Right atrium auricular region (tissue), 2 donors: ENCODE measurements at places on chromosomes 1 and 21. TPM values are rescaled to one million over a fixed set of nuclear protein-coding genes. Genes with fewer than 3 reads are reported as not detected.

Gene ELAPOR1
- 0.11 TPM for total RNA-seq

Gene RUNX3
- total RNA-seq, result 2.3 TPM

Gene IBA57
- total RNA-seq, result 7.1 TPM

Gene TFF1
- total RNA-seq, result not detected

DNA sequence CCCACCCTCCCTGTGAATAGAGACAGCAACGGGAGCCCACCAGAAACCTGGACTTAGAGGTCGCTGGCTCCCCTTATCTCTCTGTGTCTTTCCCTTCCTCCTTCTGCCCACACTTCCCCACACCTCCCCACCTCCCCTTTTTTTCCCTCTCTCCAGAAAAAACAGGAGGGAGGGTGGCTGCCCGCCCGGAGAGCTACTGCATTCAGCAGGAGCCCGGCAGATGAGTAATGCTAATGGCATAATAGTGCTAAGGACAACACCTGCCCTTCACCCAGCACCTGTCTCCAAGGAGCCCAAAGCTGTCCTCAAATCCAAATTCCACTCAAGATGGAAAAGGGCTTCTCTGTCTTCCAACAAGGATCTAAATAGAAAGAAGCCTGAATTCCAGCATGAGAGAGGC is 11.4 kb upstream of the PRELP start:
- no peak for DNase-seq

GRCh38 chr1:62903982-62904855 is 120.3 kb downstream of the ATG4C start:
- DNase-seq, result no peak

DNA sequence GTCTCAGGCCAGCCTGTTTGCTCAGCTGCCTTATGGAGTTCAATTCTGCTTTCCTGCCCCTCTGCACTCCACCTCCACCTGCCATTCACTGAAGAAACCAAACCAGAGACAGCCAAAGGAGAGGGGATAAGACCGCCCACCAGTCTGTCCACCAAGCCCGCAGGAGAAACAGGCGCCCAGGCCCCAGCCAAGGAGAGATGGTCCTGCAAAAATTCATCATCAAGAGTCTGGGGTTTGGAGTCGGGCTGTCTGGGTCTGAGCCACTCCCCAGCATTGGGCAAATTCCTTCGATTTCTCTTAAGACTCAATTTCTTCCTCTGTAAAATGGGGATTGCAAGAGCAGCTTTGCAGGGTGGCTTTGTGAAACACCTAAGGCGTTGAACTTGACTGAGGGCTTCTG is 121.4 kb upstream of the RUNX3 start:
- no peak for DNase-seq

- DNase-seq, result no peak
These were observed 370.4 kb upstream of the ST6GALNAC5 start for GRCh38 chr1:76496871-76497270.

DNA sequence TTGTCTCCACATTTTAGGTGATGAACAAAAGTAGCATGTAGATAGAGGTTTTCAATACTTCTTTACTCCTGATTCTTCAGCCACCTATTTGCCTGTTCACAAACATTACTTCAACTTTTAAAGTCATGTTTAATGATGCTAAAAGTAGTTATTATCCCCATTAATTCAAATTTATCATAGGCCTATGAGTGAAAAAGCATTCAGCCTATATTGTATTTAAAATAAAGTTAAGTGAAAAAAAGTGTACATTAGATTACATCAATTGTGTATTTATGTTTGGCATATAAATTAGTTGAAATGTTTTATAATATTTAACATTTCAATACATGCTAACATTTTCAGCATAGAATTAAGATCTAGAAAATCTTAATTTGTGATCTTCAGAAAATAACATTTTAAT is 10.5 kb downstream of the CDKN2C start:
- DNase-seq, result no peak

DNA sequence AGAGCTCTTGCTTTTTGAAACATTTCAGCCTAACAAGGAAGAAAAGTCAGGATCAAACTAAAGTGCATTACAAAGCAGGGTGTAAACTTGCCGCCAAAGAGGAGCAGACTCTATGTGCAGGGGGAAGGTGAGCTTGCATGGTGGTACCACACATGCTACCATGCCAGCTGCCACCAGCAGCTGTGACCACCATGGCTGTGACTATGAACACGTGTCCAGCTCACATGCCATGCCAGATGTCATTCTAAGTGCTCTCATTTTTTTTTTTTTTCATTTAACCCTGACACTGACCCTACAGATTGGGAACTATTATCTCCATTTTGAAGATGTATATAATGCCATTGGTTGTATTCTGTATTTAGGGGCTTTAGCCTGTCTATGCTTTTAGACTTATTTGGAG is 79.0 kb downstream of the PCP4 start:
- DNase-seq, result no peak

- DNase-seq, result no peak
These were observed 101.2 kb downstream of the FMN2 start for GRCh38 chr1:240192851-240193250.

DNA sequence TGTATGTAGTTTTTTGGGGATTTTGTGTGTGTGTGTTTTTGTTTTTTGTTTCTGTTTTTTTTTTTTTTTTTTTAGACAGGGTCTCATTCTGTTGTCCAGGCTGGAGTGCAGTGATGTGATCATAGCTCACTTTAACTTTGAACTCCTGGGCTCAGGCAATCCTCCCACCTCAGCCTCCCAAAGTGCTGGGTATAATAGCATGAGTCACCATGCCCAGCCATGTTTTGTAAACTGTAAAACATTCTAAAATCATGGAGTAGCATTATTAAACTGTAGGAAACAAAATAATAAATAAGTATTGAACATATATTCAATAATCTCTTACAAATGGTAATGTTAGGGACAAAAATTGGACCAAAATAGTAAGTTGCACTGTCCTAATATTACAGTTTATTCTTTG is 124.0 kb downstream of the FAF1 start:
- DNase-seq, result no peak

- no peak for DNase-seq
These were observed 89.0 kb downstream of the MIS18A start for GRCh38 chr21:32189688-32190483.

- DNase-seq, result no peak
These were observed 41.9 kb upstream of the SLC19A2 start for GRCh38 chr1:169527451-169528214.

DNA sequence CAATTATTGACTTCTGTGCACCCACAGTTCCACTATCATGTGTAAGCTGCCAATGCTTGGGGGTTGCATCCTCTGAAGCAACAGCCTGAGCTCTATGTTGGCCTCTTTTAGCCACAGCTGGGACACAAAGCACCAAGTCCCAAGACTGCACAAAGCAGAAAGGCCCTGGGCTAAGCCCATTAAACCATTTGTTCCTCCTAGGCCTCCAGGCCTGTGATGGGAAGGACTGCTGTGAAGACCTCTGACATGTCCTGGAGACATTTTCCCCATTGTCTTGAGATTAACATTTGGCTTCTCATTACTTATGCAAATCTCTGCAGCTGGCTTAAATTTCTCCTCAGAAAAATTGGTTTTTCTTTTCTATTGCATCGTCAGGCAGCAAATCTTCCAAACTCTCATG is 123.7 kb upstream of the DEPDC1 start:
- no peak for DNase-seq

- DNase-seq, result no peak
These were observed 1.3 kb upstream of the NT5C1A start for GRCh38 chr1:39673215-39673614.

DNA sequence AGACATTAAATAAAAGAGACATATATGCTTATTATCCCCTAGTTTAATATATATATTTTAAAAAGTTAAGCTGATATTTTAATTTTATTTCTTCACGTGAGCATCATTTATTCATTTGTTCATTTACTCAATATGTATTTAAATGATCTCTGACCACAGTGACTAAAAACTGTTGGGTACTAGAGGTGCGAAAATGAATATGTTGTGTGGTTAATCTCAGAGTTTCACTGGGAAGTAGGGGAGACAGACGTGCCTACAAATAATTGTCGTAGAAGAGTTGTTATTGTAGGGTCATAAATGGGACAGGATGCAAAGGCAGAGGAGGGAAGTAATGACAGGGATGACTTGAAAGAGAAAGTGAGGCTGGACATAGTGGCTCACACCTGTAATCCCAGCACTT is 213.0 kb upstream of the CACYBP start:
- no peak for DNase-seq

DNA sequence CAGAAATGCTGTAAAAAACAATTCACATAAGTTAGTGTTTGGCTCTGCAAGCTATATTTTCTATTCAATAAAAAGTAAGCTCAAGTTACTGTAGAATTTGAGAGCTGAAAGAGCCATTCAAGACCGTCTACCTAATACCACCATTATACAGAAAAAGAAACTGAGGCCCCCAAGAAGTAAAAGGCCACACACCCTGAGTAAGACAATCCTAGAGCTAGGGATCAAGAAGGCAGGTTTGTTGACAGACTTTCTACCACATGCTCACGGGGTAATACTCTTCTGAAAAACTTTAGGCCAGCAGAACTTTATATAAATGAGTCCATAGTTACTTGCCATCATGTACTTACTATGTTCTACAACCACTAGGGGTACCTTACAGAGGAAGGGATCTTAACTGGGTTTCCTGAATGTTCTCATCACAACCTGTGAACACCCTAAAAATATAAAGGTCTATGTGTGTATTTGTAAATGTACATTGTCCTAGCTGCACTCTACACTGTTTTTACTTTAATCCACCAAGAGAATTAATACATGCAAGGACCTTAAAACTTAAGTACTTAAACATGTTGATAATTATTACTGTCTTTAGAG is 2.7 kb downstream of the PSMG1 start:
- DNase-seq, result no peak

DNA sequence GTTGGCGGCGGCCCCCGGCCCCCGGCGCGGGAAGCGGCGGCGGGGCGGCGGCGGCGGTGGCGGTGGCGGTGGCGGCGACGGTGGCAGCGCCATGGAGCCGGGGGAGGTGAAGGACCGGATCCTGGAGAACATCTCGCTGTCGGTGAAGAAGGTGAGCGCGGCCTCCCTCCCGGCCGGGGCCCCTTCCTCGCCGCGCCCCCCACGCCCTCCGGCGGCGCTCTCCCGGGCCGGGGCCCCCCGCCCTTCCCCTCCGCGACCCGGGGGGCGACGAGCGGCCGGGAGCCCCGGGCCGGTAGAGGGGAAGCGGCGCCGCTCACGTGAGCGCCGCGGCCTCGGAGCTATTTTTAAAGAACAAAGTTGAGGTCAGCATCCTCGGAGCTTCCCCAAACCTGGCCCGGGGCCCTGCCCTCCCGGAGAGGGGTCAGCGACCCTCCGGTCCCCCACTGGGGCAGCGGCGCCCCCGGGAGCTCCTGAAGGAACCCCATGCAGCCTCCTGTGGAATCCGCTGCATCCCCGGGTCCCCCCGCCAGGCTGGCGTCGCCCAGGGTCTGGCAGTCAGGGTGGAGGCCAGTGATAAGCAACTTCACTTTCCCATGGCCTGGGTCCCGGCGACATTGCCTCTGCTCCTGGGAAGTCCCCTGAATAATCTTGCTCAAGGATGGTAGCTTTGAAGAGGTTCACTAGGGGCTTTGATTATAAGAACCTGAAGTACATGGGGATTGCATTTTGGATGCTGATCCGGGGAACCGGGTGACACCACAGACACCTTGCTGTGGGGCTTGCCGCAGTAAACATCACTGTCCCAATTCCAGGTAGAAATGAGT is 560 bp downstream of the PLEKHM2 start:
- no peak for DNase-seq
